Camera-type eye (tissue), 1 donor: ENCODE measurements at places on chromosomes 2 and 18. TPM values are rescaled to one million over a fixed set of nuclear protein-coding genes. Genes with fewer than 3 reads are reported as not detected.

The DQX1 gene
- total RNA-seq: 0.55 TPM

The MDH1B gene
- 3.5 TPM for total RNA-seq

The DSG2 gene
- 18.5 TPM for total RNA-seq

The CABYR gene
- total RNA-seq: 7.0 TPM

The FNDC4 gene
- 13.7 TPM for total RNA-seq

The SP5 gene
- 0.77 TPM for total RNA-seq
